ENCODE measurements at places on chromosomes 11 and 22. TPM values are rescaled to one million over a fixed set of nuclear protein-coding genes. Genes with fewer than 3 reads are reported as not detected.

OR51I1 gene
- not detected for total RNA-seq

- no peaks in the 10 kb centered on the region for H3K27me3 ChIP-seq
- H3K27ac ChIP-seq: no peak overlapping the region
- no peak for DNase-seq
- H3K4me1 ChIP-seq: no peaks in the 10 kb centered on the region
- no peaks in the 10 kb centered on the region for H3K36me3 ChIP-seq
These were observed 102.4 kb upstream of the THY1 start for GRCh38 chr11:119525180-119525866.

SMTNL1 gene
- total RNA-seq: not detected

DNA sequence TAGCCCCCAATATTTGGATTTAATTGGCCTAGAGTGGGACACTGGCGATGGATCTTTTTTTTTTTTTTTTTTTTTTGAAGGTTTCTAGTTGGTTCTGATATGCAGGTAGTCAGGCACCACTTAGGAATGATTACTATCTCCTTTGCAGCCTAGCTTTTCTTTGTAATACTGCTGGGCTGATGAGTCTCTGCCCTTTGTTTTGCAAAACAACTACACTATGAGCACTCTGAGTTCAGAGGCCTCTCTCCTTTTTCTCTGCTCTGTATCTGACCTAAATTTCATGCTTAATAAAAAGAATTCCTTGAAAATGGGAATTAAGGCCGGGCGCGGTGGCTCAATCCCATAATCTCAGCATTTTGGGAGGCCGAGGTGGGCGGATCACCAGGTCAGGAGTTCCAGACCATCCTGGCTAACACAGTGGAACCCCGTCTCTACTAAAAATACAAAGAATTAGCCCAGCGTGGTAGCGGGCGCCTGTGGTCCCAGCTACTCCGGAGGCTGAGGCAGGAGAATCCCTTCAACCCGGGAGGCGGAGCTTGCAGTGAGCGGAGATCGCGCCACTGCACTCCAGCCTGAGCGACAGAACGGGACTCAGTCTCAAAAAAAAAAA lies 1312.3 kb downstream of the FAM181B start:
- no peak overlapping the region for H3K4me3 ChIP-seq
- no peaks in the 10 kb centered on the region for H3K4me1 ChIP-seq
- DNase-seq: no peak
- H3K27ac ChIP-seq: no peak overlapping the region
- H3K36me3 ChIP-seq: no peaks in the 10 kb centered on the region

- no peak for DNase-seq
- H3K27me3 ChIP-seq: no peaks in the 10 kb centered on the region
- no peak overlapping the region for H3K27ac ChIP-seq
- no peaks in the 10 kb centered on the region for H3K4me1 ChIP-seq
- no peaks in the 10 kb centered on the region for H3K36me3 ChIP-seq
These were observed 29.0 kb downstream of the MMP13 start for GRCh38 chr11:102926517-102926916.

- H3K27me3 ChIP-seq: no peaks in the 10 kb centered on the region
- peak; percentile 35 for DNase-seq
- H3K4me1 ChIP-seq: peaks cover 5% of the 10 kb centered on the region
- H3K4me3 ChIP-seq: no peak overlapping the region
These were observed 31.4 kb downstream of the GLB1L2 start for GRCh38 chr11:134363161-134363560.

All from CD8-positive, alpha-beta memory T cell (primary cell).